ENCODE measurements at places on chromosomes 4 and X.

GRCh38 chrX:17592117-17592516, 145.2 kb upstream of the SCML1 start:
- no peak for DNase-seq

- DNase-seq, result no peak
Observed at GRCh38 chr4:97643179-97643578, 500.1 kb downstream of the STPG2 start.

- no peak for DNase-seq
Observed at GRCh38 chr4:2009651-2010233, 968 bp upstream of the NELFA start.

DNA sequence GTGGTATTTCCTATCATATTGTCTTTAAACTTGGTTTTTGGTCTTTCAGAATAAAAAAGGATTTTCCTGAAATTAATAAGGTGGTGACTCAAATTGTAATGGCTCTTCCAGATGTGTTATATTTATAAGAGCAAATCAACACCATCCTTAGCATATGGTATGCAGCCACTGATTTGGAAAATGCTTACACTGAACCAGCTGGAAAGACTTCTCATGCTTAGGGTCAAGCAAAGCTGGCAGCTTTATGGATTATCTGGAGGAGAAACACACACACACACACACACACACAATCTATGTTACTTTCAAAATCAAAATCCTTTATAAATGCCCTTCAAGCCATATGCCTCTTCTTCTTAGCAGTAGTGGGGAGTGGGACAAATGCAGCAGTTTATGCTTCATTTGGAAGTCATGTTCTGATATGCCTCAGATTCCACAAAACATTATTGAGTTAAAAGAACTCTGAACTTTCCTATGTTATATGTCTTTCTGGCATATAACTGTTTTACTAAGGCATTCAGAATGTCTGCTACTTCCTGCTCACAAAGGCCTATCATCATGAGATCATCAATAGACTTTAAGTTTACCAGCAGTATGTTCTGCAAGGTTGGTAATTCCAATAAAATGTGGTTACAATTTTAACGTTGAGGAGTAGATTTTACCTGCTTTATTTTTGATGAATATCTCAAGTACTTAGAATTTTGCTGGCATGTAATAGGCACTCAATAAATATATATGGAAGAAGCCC, 72.9 kb upstream of the PRDM5 start:
- no peak for DNase-seq

DNA sequence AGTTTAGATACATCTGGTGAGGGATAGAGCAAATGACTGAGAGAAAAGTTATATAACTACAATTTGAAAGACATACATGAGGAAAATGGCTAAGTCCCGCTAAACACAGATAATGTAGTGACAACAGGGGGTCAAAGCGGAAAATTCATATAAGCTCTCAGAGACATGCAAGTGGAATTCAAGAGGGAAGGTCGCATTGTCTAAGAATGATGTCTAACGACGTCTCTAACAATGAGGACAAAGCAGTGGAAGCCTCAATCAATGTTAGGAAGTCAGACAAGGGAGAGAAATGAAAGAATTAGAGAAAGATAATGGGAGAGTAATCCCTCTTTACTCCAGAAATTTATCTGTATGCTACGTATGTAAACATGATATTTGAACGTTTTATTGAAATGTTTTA, 113.4 kb downstream of the ANTXR2 start:
- no peak for DNase-seq

DNA sequence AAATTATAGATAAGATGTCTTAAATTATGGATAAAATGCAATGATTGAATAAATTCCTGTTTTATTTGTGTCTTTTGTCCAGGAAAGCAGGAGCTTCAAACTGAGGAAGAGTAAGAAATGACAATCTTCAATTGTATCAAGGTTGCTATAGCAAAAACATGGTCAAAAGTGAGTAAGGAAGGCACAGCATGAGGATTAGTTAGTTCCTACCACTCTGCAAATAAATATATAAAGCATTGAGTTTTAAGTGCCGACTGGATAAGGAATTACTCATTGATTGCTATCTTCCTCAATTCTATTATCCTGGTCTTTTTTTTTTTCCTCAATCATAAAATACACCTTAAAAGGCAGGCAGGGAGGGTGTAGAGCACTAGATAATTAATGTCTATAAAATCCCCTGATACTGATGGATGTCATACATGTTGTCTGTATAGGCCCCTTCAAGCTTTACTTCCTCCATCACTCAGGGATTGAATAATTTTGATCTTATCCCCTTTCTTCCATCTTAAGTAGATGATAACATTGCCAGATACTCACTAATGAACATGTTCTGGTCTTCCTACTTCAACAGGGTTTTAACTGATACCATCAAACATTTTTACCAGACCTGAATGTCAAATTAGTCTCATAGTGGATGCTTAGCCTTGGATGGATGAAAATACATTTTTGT, 86.6 kb downstream of the MID1 start:
- DNase-seq, result no peak

- peak; percentile 67 for DNase-seq
Observed at GRCh38 chr4:145481164-145481941, at the start of gene SMAD1. Gene SMAD1 (plus strand): TSS chr4:145481853. CDS start chr4:145514614, 32,761 bp downstream.

GRCh38 chrX:87338510-87338909, 179.1 kb upstream of the KLHL4 start:
- no peak for DNase-seq

DNA sequence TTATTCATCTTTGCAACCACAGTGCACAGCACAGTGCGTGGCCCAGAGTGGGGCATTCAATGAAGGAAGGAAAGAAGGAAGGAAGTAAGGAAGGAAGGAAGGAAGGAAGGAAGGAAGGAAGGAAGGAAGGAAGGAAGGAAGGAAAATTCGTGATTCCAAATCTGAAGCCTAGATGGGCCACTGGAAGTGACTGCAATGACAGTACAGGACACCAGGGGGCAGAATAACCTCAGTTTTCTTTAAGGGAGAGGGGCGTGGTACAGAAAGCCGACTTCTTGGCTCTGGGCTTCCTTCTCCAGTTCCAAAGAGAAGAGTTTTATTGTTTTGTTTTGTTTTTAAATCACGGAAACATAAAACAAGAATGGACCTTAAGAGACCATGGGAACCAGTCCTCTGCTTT, 47.8 kb downstream of the APLN start:
- peak; percentile 18 for DNase-seq

- no peak for DNase-seq
Observed at GRCh38 chr4:168633496-168633895, 136.6 kb downstream of the PALLD start.

DNA sequence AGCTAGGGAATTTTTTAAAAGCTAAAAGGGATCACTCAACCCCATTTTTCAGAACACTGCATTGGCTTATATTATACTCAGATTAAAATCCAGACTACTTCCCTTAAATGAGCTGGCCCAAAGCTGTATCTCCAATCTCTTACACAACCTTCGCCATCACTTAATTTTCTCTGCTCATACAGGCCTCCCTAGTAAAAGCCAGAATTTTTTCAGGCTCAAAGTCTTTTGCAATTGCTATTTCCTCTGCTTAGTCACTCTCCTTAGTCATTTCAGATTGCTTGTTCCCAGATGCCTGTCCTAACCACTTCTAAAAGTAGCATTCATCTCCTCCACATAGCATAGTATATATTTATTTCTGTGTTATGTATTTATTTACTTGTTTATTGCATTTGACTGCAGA, 1587.9 kb upstream of the ADGRL3 start:
- DNase-seq, result no peak

DNA sequence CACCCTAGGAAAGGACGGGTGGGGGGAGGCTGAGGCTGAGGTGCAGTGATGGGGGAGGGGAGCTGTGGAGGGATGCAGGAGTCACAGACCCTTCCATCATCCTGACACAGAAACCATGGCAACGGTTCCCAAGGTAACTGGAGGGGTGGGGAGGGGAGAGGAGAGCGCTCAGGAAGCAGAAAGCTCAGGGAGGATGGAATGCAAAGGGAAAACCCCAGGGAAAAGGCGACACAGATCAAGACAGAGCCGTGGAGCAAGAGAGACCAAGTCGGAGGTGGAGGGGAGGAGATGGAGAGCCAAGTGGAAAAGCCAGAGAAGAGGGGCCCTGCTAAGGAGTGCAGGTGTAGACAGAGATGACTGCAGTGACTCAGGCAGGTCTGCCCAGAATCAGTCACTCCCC, 14.5 kb downstream of the L1CAM start:
- no peak for DNase-seq

DNA sequence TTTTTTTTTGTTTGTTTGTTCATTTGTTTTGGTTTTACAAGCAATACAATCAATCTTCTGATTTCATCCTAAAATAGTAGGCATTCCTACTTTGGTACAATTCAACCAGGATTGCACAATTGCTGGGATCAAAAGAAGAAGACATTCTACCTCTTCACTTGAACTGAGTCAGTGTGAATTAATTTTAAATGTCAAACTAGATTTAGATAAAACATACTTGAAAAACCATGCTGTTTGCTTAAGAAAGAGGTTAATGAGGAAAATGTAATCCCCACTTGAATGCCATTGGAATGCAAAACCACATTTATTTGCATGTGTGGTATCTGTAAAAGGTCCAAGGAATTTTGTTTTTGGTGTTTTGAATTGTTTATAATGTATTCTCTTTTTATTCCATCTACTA, 40.5 kb downstream of the HAND2 start:
- peak; percentile 74 for DNase-seq

DNA sequence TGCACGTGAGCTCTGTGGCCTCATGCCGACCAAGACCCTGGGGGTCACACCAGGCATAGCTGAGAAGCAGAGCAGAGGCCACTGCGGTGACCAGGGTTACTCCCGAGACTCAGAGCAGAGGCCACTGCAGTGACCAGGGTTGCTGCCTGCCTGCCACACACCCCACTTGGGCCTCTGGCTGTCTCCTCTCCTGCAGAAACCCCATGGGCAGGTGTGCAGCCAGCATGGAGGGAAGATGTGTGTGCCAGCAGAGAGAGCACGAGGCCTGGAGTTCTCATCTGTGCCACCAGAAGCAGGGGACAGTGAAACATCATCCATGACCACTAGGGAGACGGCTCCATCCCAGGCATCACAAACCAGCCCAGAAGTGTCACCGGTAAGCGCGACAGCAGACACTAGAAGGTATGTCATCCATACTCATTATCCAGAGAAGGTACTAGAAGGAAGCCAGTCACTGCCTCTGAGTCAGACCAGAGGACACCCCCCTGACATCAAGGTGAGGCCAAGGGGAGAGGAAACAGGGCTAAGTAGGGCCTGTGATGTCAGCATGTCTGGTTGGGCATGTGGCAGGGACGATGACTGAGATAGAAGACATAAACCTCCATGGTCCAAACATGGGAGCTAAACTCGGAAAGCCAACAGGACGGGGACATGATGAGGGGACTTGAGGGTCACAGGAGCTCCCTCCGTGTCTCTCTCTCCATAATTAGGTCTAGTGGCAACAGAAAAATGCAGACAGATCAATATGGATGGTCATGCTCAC, 24.2 kb upstream of the SPON2 start:
- no peak for DNase-seq
